ENCODE measurements at places on chromosomes 11 and 22.
A peak's percentile ranks its signal among the peaks of the same experiment; 100 is the strongest.

DNA sequence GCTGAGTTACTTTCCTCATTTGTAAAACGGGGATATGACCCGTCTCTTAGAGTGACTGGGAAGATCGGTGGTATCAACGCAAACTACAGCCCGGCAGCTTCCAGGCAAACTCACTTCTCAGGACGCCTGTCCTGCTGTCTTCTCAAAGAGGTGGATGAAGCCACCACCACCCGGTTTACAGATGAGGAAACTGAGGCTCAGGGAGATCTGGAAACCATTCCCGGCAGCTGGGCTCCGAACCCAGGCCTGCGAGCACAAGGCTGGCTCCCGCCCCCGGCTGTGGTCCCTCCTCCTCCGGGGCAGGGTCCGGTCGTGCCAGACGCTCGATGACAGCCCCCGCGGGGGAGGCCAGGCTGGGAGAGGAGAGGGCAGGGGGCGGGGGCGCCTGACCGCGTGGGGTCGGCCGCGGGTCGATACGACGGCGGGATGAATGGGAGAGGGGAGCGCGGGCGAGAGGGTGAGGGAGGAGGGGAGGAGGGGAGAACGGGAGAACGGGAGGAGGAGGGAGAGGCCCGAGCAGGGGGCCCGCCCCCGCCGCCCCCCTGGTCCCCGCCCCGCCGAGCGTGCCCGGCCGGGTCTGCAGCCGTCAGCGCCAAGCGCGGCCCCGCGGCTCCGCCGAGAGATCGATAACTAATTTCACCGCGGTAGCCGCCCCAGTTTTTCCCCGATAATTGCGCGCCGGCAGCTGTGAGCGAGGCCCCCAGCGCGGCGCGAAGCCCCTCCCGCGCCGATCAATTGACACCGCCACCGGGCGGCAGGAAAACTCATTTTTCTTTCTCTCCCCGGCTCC is 14.0 kb downstream of the IGLL1 start:
- DNase-seq = no peak

GRCh38 chr11:2178906-2179494 is 7.4 kb upstream of the TH start:
- no peak for DNase-seq

DNA sequence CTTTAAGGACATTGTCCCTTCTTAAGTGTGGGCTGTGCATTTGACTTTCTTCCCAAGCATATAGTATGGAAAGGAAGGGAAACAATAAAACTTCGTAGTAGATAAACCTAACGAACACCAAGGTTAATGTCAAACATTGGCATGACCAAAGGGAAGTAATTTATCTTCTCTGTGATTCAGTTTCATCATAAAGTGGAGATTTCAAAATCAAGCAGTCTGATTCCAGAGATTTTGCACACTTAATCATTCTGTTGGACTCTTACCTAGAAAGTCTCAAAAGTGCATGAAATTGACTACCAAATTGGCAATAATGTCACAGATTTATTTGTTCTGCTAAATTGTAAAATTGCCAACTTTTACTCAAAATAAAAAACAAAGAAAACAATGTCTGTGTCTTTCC is 559.7 kb downstream of the JRKL start:
- DNase-seq = no peak

GRCh38 chr11:114171257-114172054 is 111.9 kb downstream of the ZBTB16 start:
- DNase-seq = no peak

GRCh38 chr22:18109410-18110193 is 1.0 kb upstream of the TUBA8 start:
- DNase-seq = no peak

DNA sequence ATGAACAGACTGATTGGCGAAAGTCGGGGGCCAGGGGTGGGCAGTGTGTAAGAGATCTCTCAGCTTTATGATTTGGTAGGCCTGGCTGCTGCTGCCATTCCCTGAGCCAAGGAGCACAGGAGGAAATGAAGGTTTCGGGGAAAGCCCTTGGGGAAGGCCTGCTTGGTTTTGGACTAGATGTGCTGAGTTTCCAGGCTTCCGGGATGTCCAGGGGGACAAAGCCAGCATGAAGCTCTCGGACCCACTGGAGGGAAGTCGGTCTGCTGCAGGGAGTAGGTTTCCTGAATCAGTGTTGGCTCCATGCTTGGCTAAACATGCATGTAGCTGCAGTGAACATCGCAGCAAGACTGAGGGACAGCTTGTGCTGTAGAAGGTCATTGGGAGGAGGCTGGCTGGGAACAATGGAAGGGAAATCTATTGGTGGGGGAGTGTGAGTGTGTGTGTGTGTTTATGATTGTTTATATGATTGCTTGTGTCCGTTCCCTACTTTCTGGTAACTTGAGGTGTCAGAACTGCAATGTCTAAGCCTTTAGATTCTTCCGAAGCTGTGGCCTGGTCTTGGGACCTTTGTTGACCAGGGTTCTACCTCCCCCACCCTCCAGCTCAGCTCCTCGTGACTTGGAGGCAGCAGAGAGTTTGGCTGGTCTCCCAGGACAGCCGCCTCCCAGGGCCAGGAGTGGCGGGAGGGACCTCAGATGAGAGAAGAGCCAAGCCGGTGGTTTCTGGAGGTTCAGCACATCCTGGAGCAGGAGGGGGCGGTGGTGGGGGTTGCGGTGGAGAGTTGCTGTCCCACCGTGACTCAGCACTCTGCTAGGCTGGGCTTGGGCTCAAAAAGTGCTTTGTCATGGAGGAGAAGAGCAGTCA is 4.0 kb upstream of the FTH1 start:
- DNase-seq = peak; percentile 60

DNA sequence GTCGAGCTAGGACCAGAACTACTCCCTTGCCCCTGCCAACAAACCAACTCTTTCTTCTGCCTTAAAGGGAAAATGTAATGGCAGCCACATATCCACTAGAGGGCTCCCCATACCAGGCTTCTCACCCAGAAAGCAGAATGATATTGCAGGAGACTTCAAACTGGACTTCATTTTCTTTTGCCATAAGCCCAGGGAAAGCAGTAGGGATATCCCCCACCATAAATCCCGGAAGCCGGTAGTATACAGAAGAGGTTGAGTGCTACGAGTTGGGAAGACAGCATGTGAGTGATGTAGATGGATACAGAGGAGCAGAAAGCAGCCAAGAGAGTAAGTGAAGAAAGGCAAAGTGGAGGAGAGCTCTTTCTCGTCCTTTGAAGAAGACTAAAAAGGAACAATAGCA is 12.1 kb downstream of the PLAAT5 start:
- DNase-seq = peak; percentile 12

DNA sequence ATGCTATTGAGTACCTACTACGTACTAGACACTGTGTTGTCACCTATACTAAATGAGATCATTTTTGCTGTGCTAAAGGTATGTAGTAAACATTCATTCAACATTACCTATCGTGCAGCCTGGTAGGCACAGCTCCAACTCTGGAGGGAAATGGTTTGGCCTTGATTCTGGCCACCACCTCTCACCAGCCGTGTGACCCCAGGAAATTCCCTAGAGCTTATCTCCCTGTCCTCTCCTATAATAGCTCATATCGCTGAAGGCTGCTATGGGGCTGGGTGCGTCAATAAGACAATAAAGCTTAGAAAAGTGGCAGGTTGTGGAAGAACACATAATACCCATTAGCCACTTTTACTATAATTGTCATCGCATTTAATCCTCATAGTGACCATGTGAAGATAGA is 107.5 kb downstream of the MYO18B start:
- DNase-seq = no peak

DNA sequence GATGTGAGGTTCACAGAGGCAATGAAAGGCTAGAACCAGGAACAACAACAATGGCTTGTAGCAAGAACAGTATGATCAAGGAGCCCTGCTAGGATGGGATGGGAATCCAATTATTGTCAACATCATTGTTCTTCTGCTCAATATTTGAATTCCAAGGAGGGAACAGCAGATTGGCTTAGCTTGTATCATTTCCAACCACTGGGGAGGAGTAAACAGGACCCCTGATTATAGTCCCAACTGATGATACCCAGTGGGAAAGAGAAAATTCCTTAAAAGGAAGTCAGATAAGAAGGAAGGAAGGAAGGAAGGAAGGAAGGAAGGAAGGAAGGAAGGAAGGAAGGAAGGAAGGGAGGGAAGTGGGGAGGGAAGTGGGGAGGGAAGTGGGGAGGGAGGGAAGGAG is 69.5 kb upstream of the ZC3H12C start:
- DNase-seq = no peak

DNA sequence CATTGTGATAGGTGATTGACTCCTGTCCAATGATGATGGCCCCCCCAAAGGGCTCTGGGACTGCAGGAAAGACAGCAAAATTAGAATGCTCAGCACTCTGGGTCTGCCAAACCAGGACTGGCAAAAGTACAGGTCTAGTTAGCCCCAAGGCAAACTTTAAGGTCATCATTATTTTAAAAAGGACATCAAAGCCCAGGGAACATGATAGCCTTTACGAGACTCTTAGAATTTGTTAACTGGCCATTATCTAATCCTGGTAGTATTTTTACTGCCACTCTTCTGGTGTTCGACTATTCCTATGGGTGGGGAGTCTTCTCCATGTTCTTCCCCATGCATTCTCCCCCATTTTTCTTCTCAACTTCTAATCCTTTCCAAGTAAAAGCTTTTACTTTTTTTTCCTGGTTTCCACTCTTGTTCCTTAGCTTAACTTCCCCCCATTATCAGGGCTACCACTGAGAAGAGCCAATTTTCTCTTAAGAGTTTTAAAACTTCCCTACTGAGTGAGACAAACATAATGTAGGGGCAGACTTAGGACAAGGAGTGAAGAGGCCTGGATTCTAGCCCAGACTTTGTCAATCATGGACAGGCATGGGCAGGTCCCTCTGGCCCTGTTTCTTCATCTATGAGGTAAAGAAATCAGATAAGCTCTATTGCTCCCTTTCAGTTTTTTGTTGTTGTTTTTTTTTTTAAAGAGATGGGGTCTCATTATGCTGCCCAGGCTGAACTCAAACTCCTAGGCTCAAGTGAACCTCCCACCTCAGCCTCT is 7.1 kb downstream of the DDB1 start:
- DNase-seq = no peak

DNA sequence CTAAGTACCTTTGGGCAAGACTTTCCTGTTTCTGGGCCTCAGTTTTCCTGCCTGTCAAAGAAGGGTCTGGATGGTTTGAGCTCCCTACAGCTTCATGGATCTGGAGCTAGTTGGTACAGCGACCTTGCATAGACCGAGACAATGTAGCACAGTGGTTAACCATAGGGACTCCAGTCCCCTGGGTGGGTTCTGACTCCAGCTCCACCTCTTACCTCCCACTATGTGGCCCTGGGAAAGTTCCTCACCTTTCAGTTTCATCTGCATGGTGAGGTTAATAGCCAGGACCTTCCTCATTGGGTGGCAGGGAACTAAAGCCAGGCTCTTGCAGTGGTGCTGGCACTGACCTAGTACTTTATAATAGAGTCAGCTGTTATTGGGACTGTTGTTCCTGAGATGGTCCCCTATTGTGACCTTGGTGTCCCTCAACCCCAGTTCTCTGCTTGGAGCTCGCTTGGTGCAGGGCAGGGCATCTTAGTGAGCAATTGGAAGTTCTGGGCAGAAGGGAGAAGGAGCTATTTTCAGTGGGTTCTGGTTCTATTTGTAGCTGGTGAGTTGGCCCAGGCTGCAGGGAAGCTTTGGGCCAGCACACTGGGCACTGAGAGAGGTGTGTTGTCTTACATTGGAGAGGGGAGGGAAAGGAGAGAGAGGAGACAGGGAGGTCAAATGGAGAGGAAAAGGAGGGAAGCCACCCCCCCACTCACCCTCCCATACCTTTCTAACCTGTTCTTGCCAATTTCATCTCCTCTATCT is 10.7 kb upstream of the MTMR3 start:
- no peak for DNase-seq

GRCh38 chr11:90330632-90331031 is 107.8 kb upstream of the CHORDC1 start:
- no peak for DNase-seq

DNA sequence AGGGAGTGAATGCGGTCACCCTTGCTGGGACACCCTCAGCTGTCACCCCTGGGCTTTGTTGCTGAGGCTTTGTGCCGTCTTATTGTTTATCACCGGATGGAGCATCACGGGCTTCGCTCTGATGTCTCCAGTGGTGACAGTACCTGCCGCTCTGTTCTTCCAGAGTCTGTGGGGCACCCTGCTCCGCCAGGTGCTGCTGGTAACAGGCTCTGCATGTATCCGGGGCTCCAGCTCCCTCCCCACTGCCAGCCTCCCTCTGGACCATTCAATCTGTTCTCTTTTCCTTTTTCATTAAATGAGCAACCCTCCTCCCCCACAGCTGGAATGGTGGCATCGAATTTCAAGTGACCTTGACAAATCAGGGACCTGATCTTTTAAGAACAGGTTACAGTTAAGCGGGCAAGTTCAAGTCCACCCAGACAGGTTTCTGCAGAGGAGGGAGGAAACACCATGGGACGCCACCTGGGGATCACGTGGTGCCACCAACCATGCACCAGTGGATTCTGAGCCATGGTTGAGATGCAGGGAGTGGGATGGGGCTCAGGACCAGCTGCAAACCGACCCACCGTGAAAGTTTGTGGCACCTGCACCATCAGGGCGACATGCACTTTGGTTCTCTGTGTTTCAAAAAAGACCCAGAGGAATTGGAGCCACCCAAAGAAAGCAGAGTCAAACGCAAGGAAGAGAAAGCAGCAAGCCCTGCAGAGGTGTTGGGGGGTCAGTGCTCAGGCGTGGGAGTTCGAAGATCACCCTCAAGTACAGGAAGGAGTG is 89.3 kb downstream of the BCR start:
- no peak for DNase-seq

DNA sequence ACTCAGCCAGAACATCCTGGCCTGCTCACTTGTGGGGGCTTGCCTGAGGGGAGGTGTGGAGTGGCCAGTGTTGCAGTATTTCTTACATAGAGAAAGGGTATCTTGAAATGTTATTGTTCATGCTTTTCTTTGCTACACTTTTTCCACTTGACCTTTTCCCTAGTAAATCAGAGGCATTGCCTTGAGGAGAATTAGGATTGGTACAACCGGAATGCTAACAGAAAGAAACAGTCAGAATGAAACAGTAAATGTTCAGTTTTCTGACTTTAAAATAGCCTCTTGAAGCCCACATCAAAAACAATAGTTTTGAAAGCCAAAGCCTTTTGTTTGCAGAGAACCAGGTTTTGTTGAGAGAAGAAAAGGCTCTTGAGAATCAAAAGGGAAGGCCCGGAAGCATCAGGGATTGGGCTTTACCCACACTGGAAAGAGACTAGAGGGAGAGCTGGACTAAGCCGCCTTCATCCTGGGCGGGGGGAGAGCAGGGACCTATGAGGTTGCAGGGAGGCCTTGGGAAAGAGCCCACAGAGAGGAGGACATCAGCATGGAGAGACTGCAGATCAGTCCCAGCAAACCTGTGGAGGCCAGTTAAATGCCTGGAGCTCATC is 12.4 kb downstream of the ADM start:
- DNase-seq = no peak

GRCh38 chr11:7899418-7899817 is 31.6 kb downstream of the OR10A6 start:
- DNase-seq = no peak

GRCh38 chr22:21642584-21643448 is 714 bp downstream of the SDF2L1 start:
- peak; percentile 52 for DNase-seq

- DNase-seq = no peak
These were observed 10.4 kb downstream of the ZNRF3 start for GRCh38 chr22:28893810-28894209.

GRCh38 chr11:123072332-123072761 is 10.4 kb upstream of the HSPA8 start:
- DNase-seq = no peak

GRCh38 chr11:128686745-128687177 is 7.1 kb upstream of the FLI1 start:
- peak; percentile 72 for DNase-seq

Data from stimulated activated CD4-positive, alpha-beta T cell treated with anti-CD3 and anti-CD28 coated beads, Interleukin-4, amount 100 ng/mL, for 4 hours (primary cell).